ENCODE measurements at places on chromosomes 3 and 15.
A peak's percentile ranks its signal among the peaks of the same experiment; 100 is the strongest.

GRCh38 chr3:148955544-148956346 lies 35.6 kb upstream of the GYG1 start:
- peak; percentile 75 for DNase-seq

DNA sequence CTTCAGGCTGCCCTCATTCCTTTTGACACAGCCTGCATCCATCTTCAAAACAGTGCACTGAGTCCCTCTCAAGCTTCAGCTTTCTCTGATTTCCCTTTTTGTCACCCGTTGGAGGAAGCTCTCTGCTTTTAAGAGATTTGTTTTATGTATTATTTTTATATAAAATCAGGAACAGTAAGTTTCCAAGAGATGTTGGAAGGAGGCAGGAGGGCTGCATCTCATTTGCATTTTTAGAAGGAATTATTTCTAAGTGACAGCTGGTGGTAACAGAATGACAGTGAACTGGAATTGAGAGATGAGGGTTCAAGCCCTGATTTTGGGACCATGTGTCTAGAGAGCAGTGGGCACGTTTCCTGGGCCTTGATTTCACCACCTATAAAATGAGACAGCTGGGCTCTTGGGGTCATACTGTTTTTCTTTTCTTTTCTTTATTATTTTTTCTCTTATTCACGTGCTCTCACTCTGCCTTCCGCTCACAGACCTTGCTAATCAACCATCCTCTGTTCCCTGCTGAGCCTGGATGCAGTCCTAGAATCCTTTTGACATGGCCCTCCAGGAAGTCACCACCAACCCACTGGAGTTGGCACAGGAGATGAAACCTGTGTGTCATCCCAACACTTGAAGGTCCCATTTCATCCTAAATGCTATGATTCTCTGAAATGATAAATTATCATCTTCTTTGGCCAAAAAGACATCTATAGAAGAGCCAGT lies 148.6 kb downstream of the CACNA2D3 start:
- DNase-seq: no peak

DNA sequence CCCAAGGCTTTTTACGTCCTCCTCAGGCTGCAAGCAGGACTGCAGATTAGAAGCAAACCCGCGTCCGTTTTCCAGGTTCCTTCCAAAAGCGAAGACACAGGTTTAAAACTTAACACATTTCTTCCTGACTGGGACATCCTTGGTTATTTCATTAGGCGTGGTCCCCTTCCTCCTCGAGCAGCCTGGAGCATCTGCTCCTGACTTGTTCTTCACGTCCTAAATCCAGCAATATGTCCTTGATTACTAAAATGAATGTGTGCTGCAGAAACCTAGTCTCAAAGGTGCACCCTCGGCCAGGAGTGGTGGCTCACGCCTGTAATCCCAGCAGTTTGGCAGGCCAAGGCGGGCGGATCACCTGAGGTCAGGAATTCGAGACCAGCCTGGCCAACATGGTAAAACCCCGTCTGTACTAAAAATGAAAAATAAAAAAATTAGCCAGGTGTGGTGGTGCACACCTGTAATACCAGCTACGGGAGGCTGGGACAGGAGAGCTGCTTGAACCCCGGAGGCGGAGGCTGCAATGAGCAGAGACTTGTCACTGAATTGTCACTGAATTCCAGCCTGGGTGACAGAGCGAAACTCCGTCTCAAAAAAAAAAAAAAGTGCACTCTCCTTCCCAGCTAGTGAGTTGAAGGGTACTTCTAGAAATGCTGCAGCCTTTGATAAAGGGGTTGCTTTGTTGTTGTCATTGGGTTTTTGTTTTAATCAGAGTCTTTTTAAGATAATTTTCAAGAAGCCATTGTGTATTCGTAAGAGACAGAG lies 842 bp upstream of the LRIG1 start:
- DNase-seq: no peak

DNA sequence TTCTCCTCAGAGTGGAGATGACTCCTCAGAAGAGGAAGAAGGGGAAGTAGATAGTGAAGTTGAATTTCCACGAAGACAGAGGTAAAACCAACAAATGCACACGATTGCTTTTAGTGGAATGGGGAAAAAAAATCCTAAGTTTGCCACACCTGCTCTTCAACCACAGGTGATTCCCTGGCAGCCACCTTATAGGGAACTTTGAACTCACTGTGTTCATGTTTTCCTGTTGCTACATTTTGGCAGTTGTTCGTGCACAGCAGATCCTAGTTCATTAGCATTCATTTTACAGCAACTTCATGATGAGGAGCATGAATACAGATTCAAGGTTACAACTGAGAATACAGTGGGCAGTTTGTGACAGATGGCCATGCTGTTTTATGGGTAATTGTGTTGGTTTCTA lies 21.5 kb downstream of the TMEM41A start:
- DNase-seq: no peak

GRCh38 chr15:74382004-74382816 lies 14.8 kb upstream of the CYP11A1 start:
- DNase-seq: peak; percentile 97

DNA sequence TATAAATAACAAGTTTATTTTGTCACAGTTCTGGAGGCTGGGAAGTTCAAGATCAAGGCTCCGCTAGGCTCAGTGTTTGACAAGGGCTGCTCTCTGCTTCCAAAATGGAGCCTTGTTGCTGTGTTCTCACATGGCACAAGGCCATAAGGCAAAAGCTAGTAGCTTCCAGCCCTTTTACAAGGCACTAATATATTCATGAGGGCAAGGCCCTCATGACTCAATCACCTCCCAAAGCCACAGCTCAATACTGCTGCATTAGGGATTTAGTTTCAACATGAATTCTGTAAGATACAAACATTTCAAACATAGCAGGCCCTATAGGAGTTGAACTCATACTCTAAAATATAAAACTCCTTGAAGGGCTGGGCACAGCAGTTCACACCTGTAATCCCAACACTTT lies 30.2 kb downstream of the ZBTB11 start:
- no peak for DNase-seq

- DNase-seq: no peak
Observed at GRCh38 chr3:196707566-196707965, 4.5 kb downstream of the CEP19 start.
